Small intestine (tissue), 16 donors: ENCODE measurements at places on chromosomes 12 and 14. TPM values are rescaled to one million over a fixed set of nuclear protein-coding genes. Genes with fewer than 3 reads are reported as not detected.
A peak's percentile ranks its signal among the peaks of the same experiment; 100 is the strongest.

- no peak for DNase-seq
- no peaks in the 10 kb centered on the region for H3K4me1 ChIP-seq
- H3K36me3 ChIP-seq: no peaks in the 10 kb centered on the region
- no peaks in the 10 kb centered on the region for H3K27me3 ChIP-seq
- no peak overlapping the region for H3K27ac ChIP-seq
Observed at GRCh38 chr14:54814076-54814475, 88.5 kb downstream of the GCH1 start.

Gene KERA
- polyA plus RNA-seq: not detected

DNA sequence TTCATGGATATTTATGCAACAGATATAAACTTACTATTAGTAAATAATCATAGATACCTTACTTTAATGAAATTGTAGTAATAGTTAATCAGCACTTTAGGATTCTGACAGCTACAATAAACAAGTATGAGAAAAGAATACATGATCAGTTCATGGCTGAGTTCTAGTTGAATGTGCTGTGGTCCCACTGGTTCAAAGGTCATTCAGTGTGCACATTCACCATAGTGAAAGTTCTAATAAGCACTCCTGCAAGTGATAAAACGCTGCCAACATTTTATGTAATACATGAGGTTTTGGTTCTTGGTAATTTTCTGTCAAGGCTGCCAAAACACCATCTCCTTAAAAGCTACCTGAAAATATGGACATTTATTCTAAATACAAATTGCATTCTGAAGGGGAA, 92.6 kb downstream of the NUMB start:
- no peaks in the 10 kb centered on the region for H3K27me3 ChIP-seq
- DNase-seq: peak; percentile 26
- H3K4me3 ChIP-seq: no peak overlapping the region
- no peaks in the 10 kb centered on the region for H3K36me3 ChIP-seq

Gene GLI1
- polyA plus RNA-seq: not detected

GRCh38 chr12:12716793-12717585, at the start of gene CDKN1B:
Gene CDKN1B, plus strand, starts transcription at chr12:12717368. Its CDS starts 472 bp downstream, at chr12:12717840.
- peak within 1 kb of the TSS; percentile 100 for H3K27ac ChIP-seq
- H3K27me3 ChIP-seq: no peaks in the 10 kb centered on the region
- H3K4me1 ChIP-seq: peaks cover 1% of the 10 kb centered on the region
- peak; percentile 96 for DNase-seq
- H3K4me3 ChIP-seq: peak within 1 kb of the TSS; percentile 100

Gene AMDHD1
- 0.89 TPM for polyA plus RNA-seq

DNA sequence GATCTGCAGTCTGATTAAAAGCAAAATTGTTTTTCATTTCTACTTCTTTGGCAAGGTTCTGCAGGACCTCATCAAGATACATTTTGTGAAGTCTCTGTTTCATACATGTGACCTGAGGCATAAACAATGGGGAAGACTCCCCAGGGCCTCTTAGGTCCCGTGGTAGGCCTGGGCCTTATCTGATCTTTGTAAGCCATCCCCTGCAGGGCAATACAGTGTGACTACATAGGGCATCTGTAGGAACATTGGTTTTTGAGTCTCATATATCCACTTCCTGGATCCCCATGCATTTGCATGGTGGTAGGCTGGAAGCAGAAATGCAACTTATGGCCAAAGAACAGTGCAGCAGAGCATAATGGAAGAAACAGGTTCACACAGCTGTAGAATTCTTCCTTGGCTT, 6.0 kb downstream of the FAR2 start:
- no peak overlapping the region for H3K4me3 ChIP-seq
- peaks cover 29% of the 10 kb centered on the region for H3K4me1 ChIP-seq
- no peaks in the 10 kb centered on the region for H3K27me3 ChIP-seq
- no peaks in the 10 kb centered on the region for H3K36me3 ChIP-seq
- DNase-seq: no peak

Gene WDHD1
- polyA plus RNA-seq: 0.54 TPM

Gene AQP6
- not detected for polyA plus RNA-seq

DNA sequence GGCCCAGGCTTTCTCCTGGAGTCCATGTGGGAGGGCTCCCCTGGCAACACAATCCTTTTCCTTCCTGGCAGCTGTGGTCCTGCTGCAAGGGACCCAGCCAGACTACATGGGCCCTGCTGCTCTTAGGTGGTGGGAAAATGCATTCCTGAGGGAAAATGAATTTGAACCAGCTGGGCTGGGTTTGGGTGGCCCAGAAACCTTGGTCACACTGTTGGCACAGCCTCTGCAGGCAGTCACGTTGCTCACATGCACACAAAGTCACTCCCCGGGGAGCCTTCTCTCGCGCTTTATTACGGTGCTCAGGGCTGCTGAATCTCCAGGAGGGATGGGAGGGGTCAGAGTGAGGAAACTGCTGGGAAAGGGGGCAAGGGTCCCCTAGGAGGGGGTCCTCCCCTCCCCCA, 17.2 kb downstream of the PLEKHG3 start:
- H3K4me3 ChIP-seq: no peak overlapping the region
- peak; percentile 56 for DNase-seq
- no peaks in the 10 kb centered on the region for H3K36me3 ChIP-seq
- H3K27me3 ChIP-seq: no peaks in the 10 kb centered on the region

DNA sequence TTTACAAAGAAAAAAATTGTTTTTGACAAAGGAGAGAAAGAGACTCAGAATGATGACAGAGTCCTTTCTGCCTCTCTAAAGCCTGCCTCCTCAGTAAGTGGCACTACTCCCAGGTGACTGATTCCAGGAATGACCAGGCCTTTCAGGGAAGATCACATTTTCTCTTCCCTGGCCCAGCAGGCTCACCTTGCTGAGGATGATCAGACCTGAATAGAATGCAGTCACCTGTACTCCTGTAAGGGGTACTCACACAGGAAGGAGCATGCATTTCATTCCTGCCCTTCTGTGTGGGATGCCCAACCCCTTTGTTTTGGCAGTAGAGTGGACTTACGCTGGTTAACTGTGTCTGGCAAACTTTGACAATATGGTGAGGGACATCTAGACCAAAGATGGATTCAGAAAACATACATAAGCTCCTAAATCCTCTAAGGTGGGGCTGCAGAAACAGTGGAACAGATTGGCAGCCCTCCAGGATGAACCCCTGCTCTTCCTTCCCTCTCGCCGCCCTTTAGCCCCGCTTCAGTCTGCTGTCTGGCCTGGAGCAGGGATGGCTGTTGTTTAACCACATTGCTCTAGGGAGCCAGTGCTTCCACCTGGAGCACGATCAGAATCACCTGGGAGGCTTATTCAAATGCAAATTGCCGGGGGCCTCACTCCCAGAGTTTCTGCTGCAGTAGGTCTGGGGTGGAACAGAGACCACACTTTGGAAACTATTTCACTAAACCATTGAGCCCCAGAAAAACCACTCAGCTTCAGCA, 29.8 kb downstream of the ERG28 start:
- DNase-seq: peak; percentile 60
- H3K36me3 ChIP-seq: no peaks in the 10 kb centered on the region

Gene GARIN6
- not detected for polyA plus RNA-seq

Gene ACOT4
- polyA plus RNA-seq: 11.3 TPM

Gene DNAH10
- polyA plus RNA-seq: 0.45 TPM

GRCh38 chr12:108565976-108566375, 3.6 kb downstream of the ISCU start:
- H3K4me3 ChIP-seq: no peak overlapping the region
- H3K27ac ChIP-seq: no peak overlapping the region
- peaks cover 9% of the 10 kb centered on the region for H3K4me1 ChIP-seq
- H3K27me3 ChIP-seq: no peaks in the 10 kb centered on the region
- H3K36me3 ChIP-seq: peaks cover 12% of the 10 kb centered on the region
- DNase-seq: no peak

DNA sequence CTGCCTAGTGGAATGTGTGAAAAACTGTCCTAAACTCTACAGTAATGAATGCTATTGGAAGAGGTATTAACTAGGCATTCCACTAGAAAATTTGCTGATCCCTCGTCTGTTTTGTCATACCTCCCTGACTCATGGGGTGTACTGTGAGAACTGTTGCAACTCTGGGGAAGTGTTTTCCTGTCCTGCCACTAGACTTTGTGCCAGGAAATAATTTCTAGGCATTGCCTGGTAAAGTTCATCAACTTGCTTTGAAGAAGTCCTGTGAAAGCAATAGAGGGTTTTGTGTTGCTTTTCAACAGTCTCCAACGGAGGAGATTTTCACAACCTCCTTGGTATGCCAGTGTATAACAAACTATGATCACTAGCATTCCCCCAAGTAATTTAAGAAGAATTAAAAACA, 139.9 kb downstream of the AKAP6 start:
- no peak overlapping the region for H3K27ac ChIP-seq
- H3K36me3 ChIP-seq: no peaks in the 10 kb centered on the region
- H3K4me1 ChIP-seq: peaks cover 2% of the 10 kb centered on the region

Gene ACYP1
- 19.0 TPM for polyA plus RNA-seq

Gene FOXG1
- polyA plus RNA-seq: not detected

Gene SMCO3
- not detected for polyA plus RNA-seq

DNA sequence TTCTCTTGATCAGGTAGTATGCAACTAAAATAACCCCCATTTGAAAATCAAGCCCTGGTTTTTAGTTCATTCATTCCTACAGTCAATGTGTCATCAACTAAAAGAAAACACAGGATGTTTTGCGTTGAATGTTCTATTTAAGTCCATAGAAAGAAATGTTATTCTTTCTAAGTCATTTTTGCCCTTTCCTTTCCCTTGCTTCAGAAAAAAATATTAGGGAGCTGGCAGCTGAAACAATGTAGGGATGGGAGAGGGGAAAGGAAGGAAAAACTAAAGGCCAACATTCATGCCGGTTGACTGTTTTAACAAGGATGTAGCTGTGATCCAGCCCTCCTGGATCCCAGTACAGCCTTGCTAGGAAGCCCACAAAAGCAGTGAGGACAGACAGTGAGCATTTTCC, 155.1 kb downstream of the BTG1 start:
- no peaks in the 10 kb centered on the region for H3K36me3 ChIP-seq
- H3K4me1 ChIP-seq: no peaks in the 10 kb centered on the region
- no peaks in the 10 kb centered on the region for H3K27me3 ChIP-seq
- DNase-seq: no peak
- no peak overlapping the region for H3K27ac ChIP-seq

Gene STAB2
- not detected for polyA plus RNA-seq

GRCh38 chr14:65117769-65118745, 15.7 kb upstream of the MAX start:
- no peak overlapping the region for H3K27ac ChIP-seq
- H3K36me3 ChIP-seq: no peaks in the 10 kb centered on the region
- no peak overlapping the region for H3K4me3 ChIP-seq
- DNase-seq: no peak

GRCh38 chr12:113911971-113912759, 54.0 kb downstream of the RBM19 start:
- no peaks in the 10 kb centered on the region for H3K4me1 ChIP-seq
- peaks cover 68% of the 10 kb centered on the region for H3K36me3 ChIP-seq
- H3K27me3 ChIP-seq: no peaks in the 10 kb centered on the region

Gene POTEG
- polyA plus RNA-seq: not detected
